ENCODE measurements at places on chromosomes 5 and 9.

DNA sequence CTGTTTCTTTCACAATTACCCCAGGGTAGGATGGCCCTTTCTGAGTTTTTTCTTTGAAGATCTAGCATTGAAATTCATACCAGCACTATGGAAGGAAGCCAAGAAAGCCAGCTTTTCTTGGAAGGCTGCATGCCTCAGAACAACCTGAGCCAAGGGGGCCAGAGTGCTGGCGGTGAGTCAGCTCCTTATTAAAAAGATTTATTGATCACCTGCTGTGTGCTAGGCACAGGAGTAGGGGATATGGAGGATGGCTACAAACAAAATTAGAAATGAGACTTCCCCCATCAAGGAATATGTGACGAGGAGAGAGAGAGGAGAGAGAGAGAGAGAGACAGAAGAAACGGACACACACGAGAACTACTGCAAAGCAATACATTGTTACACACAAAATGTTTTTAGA is 184.6 kb upstream of the PUM3 start:
- no peak for DNase-seq

- no peak for DNase-seq
Measured at GRCh38 chr5:150464554-150465012, 15.0 kb upstream of the RPS14 start.

DNA sequence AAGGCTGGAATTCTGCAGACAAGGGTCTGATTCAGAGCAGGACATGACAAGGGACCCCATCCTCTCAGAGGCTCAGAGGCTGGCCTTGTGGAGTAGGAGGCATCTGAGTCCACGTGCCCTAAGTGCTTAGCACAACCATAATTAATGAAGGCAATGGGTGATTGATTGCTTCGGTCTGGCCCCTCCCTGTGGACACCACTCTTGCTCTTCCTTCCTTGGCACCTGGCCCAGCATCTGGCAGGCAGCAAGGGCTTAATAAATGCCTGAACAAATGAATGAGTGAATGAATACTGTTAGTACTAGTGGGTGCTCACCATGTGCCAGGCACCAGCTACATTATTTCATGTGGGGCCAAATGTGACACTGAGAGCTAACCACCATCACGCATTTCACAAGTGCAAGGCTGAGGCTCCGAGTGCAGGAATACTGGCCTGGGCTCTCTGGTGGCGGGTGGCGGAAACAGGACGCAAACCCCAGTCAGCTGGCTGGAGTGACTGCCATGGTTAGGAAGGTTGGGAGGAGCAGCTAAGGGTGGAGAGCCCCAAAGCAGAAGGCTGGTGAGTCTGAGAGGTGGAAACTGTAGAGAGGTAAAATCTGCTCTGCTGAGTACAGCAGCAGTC is 53.6 kb downstream of the ASS1 start:
- DNase-seq: no peak

DNA sequence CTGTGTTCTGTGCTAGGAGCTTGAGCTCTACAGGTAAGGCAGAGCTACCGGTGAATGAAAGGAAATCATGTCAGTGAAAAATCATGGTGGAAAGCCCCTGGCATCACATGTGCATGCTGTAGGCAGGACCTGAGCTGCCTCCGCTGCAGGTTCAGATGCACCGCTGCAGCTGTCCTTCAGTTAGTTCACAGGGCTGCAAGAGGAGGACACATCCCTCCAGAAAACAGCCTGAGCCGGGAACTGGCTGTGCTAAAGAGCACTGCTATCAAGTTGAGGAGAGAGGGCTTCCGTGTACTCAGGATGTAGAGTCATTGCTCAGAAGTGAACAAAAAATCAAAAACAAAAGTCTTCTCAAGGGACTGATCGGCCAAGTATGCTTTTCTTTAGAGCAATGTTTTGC is 138.6 kb downstream of the ERCC6L2 start:
- no peak for DNase-seq

GRCh38 chr5:131496400-131496713 is 138.7 kb downstream of the RAPGEF6 start:
- no peak for DNase-seq

GRCh38 chr9:93505541-93506132 is 52.3 kb upstream of the FAM120AOS start:
- no peak for DNase-seq

DNA sequence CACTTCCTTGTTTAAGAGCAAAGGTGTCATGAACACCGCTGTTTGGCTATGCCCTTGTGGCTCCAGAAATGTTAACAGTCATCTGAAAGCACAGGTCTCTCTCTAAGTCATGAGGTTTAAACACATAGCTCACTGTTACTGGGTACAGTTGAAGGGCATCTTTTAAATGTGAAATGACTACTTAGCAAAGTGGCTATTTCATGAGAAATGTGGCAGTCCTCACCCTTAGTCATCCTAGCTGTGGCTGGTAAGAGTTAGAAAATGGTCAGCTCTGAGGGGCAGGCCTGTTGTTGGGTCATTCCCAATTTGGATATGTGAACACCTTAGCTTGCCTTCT is 24.2 kb upstream of the TMEM171 start:
- no peak for DNase-seq

DNA sequence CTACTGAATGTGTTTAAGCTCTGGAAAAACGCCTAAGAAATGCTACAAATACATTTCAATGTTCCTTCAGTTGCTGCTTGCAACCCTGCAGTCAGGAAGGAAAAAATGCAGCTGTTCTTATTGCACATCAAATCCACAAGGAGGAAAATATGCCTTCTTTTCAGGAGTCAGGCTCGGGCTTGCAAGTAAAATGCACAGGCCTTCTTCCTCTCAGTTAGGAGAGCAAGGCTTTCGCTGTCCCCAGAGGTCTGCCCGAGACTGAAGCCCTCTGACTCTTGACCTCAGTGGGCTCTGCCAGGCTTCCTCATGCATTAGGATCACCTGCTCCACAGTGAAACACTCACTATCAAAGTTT is 899 bp upstream of the SHC3 start:
- no peak for DNase-seq

GRCh38 chr9:90904706-90905478 is 103.3 kb downstream of the SYK start:
- DNase-seq: no peak

DNA sequence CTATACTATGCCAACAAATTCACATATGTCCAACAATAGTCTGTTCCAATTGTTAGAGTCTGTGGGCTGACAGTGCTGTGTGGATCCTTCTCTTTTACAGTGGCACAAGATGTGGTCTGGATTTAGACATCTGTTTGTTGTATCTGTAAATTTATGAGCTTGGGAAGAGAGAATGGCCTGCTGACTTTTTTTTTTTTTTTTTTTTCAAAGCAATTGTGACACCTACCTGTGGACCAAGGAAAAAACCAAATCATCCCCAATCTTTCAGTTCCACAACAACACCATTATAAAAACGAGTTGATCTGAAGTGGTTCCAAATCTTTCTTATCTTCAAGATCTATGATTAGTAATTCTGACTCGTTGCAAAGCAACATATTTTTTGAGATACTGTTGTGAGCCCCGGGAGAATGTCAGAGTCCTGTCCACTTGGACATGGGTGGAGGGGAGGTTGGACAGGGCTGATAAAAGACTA is 4.9 kb downstream of the IRX2 start:
- DNase-seq: no peak

DNA sequence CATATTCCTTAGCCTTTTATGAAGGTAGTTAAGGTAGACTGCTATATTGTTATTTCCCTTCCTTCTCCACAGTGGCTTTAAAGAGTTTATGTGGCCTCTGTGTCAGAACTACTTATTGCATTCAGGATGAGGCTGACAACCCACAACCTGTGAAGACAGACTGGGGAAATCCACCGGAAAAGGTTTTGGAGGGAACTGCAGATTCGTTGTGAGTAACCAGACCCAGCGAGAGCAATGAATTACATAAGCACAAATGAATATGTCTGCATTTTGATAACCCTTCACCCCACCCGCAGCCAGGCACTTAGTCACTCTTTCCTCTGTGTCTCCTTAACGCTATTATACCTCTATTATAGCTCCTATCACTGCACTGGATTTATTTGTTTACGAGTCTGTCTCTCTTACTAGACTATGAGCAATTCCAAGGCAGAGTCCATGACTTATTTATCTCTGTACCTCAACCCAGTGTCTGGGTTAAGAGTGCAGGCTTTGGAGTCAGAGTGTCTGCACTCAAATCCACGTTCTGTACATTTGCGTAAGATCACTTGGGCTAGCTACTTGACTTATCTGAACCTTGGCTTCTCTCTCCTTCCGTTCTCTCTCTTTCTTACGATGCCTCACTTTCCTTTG is 19.2 kb downstream of the KCTD16 start:
- DNase-seq: peak; percentile 49

GRCh38 chr9:98634685-98635336 is 73.9 kb downstream of the GABBR2 start:
- no peak for DNase-seq

DNA sequence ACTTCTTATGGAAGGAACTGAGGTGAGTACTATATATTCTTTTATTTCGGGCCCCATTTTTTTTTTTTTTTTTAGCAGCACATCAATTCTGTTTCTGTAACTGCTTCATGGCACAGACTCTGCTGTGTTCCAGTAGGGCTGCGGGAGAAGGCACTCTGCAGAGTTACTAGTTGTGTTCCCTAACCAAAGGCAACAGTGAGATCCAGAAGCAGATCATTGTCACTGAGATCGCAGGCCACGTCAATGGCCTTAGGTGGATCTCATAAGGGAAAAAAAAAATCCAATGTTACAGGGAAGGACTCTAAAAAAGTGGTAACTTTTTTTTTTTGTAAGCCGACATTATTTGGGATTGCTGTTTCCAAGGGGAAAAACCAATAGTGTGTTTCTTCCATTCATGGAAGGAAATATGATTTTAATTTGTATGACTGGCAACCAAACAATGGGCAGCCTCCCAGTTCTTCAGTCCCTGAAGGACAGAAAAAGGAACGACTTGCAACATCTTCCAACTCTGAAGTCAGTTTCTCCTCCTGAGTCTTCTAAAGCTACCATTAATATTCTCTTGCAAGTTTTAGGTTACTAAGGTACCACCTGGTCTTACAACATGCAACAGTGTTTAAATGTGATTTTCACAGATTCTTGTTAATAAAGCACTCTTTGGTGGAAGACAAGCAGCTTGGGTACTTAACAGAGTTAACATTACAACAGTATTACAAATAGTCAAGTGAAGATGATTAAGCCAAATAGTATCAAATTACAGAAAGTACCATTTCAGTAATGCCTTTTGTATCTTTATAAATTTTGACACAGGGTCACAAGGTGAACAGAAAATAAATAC is 52.8 kb downstream of the HABP4 start:
- DNase-seq: no peak

DNA sequence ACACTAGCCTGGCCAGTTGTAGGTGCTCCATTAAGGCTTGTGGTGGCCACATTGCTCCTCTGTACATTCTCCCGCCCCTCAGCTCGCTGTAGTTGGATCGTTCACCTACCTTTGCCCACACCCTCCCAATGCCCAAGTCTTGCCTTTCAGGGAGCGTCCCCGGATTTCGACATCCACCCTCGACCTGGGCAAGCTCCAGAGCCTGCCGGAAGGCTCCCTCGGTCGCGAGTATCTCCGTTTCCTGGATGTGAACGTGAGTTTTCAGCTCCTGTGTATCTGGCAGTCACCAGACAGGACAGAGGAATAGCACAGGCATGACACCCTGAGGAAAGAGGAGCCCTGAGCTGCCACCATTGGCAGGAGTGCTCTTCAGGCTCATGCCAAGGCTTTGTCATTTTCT is 3.0 kb downstream of the COQ4 start:
- no peak for DNase-seq

- no peak for DNase-seq
Measured at GRCh38 chr5:69231281-69231680, 3.4 kb upstream of the CDK7 start.

- no peak for DNase-seq
Measured at GRCh38 chr5:67963789-67964519, 251.6 kb upstream of the PIK3R1 start.

- no peak for DNase-seq
Measured at GRCh38 chr5:145551714-145552113, 283.4 kb downstream of the PRELID2 start.

DNA sequence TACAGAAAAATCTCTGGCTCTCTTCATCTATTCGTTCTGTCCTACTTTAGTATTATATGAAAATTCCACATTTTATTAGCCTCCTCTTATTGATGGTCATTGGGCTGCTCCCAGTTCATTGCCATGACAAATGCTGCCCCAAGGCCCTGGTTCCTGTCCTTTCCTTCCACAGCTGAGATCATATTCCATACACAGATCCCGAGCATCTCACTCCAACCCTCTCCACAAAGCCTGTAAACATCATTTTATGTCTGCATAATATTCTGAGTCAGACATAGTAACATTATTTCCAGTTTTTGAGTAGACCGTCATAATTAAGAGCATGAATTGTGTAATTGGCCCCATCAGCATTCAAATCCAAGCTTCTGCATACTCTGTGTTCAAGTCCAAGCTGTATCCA is 86.3 kb downstream of the MVB12B start:
- no peak for DNase-seq

- no peak for DNase-seq
Measured at GRCh38 chr5:136006164-136006563, 22.6 kb upstream of the TGFBI start.

- DNase-seq: no peak
Measured at GRCh38 chr5:119400245-119400644, 44.4 kb downstream of the TNFAIP8 start.

DNA sequence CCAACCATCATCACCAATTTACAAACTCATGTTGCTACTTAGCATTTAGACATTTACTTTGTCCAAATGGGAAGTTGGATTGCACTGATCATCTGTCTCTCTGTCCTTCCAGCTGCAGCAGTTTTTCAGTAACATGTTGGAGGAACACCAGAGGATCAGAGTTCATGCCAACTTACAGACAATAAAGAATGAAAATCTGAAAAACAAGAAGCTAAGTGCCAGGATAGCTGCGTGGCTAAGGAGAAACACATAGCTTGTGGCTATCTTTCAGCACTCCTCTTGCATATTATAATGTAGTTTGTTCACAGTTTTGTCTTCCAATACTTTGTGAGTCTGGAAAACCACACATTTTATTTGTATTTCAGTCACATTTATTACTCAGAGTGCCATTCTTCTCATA is 6.4 kb upstream of the ARL14EPL start:
- no peak for DNase-seq

DNA sequence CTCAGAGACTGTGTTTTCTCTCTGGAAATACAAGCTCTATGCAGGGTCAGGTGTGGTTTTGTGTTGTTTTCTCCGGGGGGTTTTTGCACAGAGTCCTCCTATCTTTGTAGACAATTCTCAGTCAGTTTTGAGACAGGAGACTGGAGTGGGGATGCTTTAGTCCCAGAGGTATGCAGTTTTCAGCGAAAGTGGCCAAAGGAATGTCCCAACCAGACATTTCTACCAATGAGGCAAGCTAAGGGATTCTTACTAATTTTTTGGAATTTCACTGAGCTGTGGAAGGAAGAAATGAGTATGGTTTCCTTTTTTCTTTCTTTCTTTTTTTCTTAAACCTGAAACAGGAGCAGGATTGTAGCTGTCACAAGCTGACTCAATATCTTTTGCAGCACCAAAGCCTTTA is 35.3 kb upstream of the PLPP1 start:
- no peak for DNase-seq

- no peak for DNase-seq
Measured at GRCh38 chr5:67992923-67993322, 222.6 kb upstream of the PIK3R1 start.

- DNase-seq: no peak
Measured at GRCh38 chr5:77292026-77292757, 81.7 kb downstream of the PDE8B start.

Measured in stimulated activated CD8-positive, alpha-beta memory T cell treated with anti-CD3 and anti-CD28 coated beads, Interleukin-15, amount 100 ng/mL, for 1 hour (primary cell).